ENCODE measurements at places on chromosomes 1 and 21.

GRCh38 chr1:219308367-219308766 lies 134.7 kb downstream of the LYPLAL1 start:
- DNase-seq, result no peak

DNA sequence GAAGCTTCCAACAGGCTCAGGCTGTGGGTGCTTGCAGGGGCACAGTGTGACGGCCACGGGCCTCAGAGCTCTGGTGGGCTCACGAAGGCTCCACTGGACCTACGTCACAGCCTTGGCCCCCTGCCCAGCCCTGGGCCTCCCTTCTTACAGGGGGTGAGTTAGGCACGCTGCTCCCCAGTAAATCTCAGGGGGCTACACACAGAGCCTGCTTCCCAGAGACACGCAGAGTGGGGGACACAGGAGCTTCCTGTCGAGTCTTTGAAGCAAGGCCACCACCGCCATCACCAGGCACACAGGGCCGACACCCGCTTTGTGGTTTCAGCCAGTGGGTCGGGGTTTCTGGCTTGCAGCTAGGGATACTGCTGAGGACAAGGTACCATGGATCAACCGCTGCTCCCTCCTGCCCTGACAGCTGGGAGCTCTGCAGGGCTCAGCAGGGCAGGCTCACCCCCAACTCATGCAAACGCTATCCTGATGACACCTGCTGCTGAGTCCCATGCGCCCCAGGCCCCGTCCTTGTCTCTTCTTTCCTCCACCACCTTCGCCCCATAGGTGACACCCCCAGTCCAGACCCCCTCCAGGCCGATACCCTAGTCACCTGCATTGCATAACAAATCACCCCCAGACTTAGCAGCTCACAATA lies 5.5 kb upstream of the CFAP410 start:
- DNase-seq, result no peak

GRCh38 chr1:82398357-82398756 lies 597.6 kb downstream of the ADGRL2 start:
- no peak for DNase-seq

GRCh38 chr1:41641941-41642527 lies 157.6 kb upstream of the EDN2 start:
- no peak for DNase-seq

- DNase-seq, result no peak
These were observed 13.7 kb upstream of the BEND5 start for GRCh38 chr1:48790397-48790796.

DNA sequence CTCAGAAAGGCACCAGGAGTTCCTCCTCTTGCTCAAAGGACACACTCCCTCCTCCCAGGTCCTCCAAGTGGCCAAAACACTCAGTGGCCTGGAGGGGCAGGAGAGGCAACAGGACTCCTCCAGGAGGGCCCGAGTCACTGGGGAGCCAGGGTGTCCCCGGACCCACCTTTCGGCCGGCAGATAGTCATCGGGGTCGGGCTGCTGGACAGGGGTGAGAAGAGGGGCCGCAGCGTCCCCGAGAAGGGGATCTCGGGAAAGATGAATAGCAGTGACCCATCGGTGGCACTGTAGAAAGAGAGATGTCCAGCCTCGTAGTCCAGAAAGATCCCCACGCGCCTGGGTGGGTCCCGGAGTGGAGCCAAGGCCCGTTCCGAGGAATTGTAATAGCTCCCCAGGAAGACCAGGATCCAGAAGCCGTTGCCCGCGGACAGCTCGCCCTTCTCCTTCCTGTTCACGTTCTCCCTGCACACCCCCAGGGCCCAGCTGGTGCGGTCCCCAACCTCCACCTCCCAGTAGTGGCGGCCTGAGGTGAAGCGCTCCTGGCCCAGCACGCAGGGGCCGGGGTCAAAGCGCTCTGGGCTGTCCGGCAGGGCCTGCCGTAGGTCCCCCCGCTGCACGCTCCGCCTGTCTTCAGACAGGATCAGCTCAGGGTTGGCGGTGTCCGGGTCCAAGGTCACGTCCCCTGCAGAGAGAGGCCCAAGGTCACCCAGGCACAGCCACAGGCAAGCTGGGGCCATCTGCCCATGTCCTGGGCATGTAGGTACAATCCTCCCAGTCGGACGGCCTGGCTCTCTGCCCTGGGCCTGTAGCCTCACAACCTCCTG lies 11.9 kb downstream of the TRIM11 start:
- no peak for DNase-seq
